GM06990 (cell line): ENCODE measurements at places on chromosomes 5 and 9.

DNA sequence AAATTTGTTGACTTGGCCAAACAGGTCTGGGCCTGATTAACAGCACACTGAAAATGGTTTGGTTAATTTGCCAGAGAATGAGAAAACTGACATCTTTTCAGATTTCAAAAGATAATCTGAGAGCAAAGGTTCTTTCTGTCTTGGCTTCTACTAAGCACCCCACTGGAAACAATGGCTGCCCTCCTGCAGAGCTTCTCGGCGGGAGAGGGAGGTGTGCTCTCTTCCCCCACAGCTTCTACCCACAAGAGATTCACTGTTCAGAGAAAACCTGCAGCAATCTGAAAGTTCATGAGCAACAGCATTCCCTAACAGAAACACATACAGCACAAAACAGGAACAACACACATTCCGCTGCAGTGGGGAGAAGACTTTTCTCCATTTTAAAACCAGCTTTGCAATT lies 3.0 kb downstream of the DNAH5 start:
- DNase-seq = no peak

DNA sequence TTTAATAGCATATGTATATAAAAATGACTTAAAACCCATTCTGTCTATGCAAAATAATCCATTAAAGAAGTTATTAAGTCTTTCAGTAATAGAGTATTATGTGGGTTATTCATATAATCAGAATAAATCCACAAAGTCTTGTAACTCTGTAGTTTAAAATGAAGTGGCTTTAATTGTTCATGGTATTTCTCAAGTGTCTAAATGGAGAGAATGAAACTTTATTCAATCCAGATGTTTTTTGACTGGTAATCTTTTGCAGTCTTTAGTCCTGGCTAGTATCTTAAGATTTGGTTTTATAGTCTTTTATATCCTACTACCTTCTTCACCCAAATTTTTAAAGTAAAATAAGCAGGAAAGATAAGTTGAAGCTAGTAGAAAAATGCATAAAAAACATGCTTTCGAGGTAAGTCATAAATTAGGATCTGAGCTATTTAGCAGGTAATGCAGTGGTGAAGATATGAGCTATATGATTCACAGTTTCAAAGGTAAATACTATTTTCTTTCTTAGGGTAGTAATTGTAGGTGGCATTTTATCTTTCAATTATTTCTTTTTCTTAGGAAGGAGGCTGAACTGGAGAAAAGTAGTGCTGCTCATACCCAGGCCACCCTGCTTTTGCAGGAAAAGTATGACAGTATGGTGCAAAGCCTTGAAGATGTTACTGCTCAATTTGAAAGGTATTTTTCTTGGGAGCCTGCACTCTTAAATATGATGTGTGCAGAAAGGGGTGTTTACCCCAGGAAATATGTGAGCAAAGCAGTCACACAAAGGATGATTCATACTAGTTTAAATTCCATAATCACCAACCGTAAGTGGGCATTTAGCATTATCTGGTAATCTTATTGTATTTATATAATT lies 17.9 kb downstream of the HMMR start:
- no peak for DNase-seq

DNA sequence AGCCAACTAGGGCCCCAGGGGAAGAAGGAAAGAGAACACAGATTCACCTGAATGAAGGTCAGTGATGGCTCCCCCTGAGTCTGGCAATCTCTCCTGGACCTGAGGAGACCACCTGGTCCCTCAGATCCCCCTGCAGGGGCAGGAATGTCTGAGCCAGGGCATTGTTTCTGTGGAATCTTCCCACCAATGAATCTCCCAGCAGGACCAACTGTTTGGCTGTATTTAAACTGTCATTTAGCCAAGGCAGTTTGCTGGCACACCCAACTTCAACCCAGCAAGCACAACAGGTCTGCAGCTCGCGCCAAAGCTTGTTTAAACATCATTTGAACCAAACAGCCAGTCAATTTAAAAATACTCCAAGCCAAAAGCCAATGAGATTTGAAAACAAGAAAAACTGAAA lies 92.6 kb downstream of the SH3TC2 start:
- no peak for DNase-seq

- no peak for DNase-seq
Measured at GRCh38 chr9:135513351-135513846, 7.8 kb upstream of the LCN1 start.

DNA sequence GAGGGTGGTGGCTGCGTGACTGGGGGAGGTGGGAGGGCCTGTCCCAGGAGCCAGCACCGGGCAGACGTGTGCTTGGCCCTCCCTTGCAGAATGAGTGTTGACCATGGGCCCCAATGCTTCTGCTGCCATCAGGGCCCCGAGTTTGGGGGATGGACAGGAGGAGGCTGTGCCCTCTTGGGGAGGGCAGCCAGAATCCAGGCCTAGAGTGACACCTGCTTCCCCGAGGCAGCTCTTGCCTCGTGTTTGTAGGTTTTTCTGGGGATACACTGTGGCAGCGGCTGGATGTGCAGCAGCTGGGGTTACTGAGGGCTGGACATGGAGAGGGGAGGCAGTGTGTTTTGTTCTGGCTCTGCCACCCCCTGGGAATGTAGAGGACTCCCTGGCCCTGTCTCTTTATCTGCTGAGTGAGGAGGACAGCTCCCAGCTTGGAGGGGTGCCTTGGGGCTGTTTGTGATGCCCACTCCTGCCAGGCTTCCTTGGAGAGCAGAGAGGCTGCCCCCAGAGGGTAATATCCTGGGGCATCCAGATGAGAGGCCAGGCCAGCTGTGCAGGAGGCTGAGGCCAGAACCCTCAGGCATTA lies 22.7 kb downstream of the WNK2 start:
- DNase-seq = no peak

DNA sequence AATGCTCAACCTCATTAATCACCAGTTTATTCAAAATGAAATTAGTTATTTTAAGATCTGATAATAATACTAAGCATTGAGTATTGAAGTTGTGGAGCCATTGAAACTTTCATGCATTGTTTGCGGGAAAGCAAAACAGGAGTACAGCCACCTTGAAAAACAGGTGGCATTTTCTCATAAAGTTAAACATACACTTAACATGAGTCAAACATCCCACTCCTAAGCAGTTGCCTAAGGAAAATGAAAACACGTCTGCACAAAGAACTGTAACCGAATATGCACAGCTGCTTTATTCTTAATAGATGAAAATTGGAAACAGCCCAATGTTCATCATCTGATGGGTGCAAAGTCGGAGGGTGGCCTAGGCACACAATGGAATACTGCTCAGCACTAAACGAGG lies 177.3 kb downstream of the IRX2 start:
- DNase-seq = no peak

DNA sequence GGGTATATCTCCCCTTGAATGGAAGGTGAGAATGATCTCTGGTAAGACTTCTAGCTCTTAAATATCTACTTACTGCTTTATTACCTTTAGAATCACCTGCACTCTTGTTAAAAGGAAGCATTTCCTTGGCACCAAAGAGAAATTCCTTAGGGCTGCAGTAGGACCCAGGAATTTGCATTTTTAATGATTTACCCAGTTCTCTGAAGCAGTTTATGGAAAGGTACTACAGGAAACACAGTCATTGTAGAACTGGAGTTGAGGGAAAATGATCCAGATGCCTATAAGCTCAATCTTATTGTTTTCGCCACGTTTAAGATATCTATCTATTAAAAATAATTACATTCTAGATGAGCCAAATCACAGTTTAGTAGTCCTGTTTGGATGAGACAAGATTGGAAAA lies 9.5 kb upstream of the C9 start:
- DNase-seq = no peak

DNA sequence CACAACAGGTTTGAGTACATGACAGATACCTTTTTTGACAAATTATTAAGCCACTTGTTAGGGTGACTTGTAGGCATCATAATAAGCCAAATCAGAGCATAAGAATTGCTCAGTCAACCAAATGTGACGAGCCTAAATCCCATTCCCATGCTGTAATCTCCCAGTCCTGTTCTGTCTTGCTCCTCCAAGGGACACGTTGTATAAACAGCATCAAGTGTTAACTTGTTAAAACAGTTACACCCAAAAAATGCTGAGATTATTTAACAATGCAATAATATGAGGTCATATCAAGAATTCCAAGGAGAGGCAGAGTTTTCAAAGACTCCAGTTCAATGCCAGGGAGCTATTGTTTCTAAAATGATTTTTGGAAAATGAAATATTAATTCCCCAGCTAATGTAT lies 76.2 kb downstream of the SH3TC2 start:
- DNase-seq = no peak

DNA sequence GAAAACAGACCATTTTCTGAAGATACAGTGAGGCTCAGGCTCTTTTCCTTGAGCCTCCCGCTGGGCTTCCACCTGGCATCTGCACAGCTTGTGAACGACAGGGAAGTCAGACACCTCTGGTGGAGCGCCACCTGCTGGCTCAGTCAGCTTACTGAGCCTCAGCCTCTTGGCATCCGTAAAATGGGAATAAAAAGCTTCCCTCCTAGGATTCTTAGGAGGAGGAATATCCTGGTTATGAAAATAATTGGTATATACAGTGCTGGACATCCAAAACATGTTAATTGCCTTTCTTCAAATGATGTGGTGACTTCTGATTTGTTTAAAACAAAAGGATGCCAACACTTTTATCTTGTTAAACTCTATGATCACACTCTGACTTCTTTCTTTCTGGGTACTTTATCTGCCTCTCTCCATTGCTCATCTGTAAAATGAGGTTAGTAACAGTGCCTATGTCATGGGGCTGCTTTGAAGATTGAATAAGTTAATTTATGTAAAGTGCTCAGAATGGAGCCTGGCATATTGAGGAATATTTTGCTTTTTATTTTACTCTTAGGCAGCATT lies 67.5 kb downstream of the MAMDC2 start:
- no peak for DNase-seq

DNA sequence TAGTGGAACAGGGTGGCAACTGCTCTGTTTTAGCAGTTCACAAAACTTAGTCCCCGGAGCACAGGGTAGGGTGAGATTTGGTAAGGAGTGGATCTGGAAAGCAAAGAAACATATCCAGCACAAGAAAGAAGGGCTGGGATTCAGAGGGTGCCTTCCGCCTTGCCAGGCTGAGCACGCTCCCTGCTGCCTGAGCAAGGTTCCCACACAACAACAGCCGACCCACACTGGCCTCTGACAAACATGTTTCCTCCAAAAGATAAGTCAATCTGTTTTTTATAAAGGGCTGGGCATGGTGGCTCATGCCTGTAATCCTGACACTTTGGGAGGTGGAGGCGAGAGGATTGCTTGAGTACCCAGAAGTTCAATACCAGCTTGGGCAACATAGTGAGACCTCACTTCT lies 45.8 kb downstream of the RAB3C start:
- DNase-seq = no peak

DNA sequence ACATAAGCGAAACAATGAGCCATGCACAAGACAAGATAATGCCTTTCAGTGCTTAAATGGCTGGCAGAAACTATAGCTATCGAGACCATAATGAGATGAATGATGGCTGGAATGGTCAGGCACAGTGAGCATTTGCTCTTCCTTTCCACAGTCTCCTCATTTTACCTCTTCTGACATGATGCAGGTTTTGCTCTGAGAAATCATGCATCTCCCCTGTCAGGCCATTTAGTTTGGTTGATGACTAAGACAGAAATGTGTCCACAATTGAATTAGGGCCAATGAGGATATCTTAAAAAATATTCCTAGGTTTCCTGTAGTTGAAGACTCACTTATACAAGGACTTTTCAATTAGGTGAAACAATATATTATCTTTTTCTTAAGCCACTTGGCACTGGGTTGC lies 475.1 kb downstream of the TMEM232 start:
- no peak for DNase-seq

- DNase-seq = no peak
Measured at GRCh38 chr5:126658561-126658960, 57.8 kb downstream of the PHAX start.

DNA sequence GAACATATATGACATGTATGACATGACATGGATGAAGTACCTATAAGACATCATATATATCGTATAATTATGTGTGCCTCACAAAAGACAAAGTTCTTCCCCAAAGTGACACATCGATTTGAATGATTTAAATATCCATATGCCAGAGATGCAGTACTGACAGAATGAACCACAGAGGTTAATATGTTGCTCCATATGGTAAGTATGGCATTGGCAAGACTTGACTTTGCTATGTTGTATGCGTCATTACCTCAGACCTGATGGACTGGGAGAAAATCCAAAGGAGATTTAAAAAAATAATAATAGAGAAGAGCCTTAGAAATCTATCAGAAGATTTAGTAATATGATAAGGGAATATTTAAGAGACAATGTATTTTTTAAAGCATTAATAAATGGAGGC lies 263.2 kb downstream of the PJA2 start:
- no peak for DNase-seq

- no peak for DNase-seq
Measured at GRCh38 chr5:3269395-3270169, 326.1 kb upstream of the IRX1 start.

GRCh38 chr9:104256696-104257062 lies 162.6 kb downstream of the SMC2 start:
- no peak for DNase-seq

DNA sequence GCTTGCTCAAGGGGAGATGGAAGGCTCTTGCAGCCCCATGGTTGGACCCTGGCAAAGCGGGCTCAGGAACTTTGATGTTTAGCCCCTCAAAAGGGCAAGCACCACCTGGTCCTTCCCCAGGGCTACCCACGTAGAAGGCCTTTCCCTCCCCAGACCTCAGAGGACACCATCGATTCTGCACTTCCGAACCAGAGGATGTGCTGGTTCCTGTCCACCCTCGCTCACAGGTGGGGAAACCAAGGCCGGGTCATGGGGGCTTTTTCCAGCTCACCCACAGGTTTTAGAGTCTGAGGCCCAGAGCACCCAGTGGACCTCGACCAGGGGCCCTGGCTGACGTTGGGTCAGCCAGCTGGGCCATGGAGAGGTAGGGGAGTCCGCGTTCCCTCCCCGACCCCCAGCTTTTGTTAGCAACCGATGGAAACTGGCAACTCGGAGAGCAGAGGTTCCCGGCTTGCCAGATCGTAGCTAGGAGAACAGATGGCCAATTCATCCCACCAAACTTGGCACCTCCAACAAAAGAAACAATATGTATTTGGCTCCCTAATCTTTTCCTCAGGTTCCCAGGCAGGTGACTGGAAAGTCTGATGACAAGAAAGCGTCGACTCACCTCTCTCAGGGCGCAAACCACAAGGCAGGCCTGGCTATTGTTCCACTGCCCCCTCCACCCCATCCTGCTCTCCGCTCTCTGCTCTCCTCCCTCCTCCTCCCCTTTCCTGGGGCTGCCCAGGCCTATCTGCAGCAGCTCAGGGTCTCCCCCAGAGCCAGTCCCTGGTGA lies 167.6 kb upstream of the SMIM23 start:
- no peak for DNase-seq
